Lung (tissue), 17 donors: ENCODE measurements at places on chromosomes 2 and 18. TPM values are rescaled to one million over a fixed set of nuclear protein-coding genes. Genes with fewer than 3 reads are reported as not detected.

Gene DLX1
- total RNA-seq: not detected

Gene EGR4
- not detected for total RNA-seq

Gene SULT1C4
- total RNA-seq: 85.0 TPM

Gene NOSTRIN
- 57.5 TPM for total RNA-seq

Gene FBXO36
- total RNA-seq: 6.3 TPM

Gene OTOS
- not detected for total RNA-seq

DNA sequence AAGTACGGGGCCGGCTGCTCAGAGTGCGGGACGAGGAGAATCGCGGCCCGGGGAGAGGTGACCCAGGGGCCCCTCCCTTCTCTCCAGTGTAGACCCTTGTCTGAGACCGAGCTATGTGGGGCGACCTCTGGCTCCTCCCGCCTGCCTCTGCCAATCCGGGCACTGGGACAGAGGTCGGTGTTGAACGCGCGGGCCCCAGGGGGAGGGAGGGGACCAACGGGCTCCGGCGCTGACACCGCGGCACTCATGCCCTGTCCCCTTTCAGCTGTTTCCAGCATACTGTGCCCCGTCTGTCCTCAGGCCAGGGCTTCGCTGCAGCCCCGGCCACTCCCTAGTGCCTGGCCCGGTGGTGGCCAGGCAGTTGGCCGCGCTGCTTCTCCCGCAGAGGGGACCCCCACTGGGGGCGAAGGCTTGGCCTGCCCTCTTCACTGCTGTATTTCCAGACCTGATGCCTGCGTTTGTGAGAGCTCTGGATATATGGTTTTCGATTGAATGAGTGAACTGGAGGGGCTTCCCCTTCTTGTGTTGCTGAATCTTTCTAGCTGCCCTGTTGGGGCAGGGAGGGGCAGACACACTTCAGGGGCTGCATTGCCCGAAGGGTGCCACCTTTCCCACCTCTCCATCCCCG is 809 bp downstream of the DBI start:
- peaks cover 16% of the 10 kb centered on the region for H3K4me1 ChIP-seq
- H3K27ac ChIP-seq: peak overlapping the region; percentile 79
- peak; percentile 43 for DNase-seq
- peak overlapping the region; percentile 83 for H3K4me3 ChIP-seq
- H3K36me3 ChIP-seq: peaks cover 20% of the 10 kb centered on the region
- H3K27me3 ChIP-seq: no peaks in the 10 kb centered on the region

GRCh38 chr18:76573325-76574025 is 78.4 kb upstream of the ZNF516 start:
- no peaks in the 10 kb centered on the region for H3K27me3 ChIP-seq
- H3K4me3 ChIP-seq: no peak overlapping the region
- no peaks in the 10 kb centered on the region for H3K36me3 ChIP-seq

DNA sequence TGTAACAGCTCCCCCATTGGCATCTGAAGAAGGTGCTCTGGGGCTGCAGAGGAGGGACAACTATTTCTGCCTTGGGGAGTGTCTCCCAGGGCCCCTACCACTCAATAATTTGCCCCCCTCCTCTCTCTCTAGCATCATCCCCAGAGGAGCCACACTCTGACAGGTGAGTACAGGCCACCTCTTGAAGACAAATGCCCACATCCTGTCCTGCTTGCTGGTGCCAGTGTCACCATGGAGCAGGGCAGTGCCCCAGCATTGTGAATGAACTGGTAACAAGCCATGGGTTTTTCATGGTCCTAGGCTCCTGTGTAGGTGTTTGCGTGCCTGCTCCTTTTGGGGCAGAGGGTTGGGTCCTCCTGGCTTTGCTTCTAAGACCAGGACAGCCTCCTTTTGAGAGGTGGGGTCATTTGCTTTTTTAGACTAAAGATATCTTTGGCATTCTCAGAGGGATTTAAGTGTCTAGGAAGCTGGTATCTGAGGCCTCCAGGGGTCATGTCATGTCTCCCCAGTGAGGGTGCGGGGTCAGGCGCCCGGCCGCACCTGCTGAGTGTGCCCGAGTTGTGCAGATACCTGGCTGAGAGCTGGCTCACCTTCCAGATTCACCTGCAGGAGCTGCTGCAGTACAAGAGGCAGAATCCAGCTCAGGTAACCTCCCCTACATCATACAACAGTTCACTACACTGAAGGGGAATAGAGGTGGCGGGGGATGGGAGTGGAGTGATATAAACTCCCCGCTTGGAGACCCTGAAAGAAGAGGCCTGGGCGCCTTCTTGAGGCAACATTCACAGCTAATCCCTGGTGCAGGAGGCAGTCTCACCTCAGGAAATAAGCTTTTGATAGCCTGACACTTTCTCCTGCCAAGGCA is 1.8 kb downstream of the RETREG2 start:
- DNase-seq: no peak
- H3K36me3 ChIP-seq: peaks cover 25% of the 10 kb centered on the region
- H3K4me1 ChIP-seq: peaks cover 8% of the 10 kb centered on the region

DNA sequence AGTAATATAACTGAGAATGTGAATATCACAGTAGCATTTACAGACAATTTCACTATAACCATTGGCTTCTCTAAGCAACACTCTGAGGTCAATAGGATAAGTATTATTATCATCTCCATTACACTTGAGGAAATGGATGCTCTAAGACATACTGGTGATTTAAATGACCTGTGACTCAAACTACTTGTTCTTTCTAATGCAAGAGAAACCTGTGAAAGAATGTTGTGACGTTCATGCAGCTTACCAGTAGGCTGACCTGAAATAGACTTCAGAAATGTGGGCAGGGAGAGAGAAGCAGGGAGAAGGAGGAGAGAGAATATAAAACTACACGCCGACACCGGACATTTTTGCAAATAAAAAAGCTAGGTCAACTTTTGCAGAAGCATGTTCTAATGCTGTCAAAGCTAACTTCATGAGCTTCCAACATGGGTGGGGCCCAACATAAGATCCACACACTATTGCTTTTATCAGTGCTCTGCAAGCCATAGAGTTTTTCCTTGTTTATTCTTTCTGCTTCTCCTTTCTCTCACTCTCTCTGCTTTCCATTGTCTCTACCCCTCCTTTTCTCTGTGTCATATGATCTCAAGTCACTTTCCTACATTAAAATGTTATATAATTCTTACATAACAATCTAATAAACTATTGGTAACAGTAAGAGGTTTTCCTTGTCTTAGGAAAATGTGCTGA is 217.6 kb upstream of the FN1 start:
- H3K4me3 ChIP-seq: no peak overlapping the region
- H3K36me3 ChIP-seq: no peaks in the 10 kb centered on the region
- peaks cover 48% of the 10 kb centered on the region for H3K4me1 ChIP-seq
- DNase-seq: peak; percentile 26

DNA sequence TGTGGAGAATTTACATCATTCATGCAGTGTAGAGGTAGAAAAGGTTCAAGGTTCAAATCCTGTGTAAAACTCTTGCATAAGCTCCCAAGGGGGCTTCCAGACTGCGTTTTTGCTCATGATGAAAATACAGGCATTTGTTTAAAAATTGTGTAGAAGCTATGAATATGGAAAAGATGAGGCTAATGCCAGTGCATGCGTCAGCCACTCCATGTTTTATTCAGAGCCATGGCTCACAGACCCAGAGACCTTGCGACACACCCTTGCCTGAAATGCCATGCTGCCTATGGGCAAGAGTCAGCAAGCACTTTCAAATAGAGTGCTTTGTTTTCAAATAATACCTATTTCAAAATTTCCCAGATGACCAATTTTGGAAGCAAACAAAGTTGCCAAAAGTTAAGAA is 262.3 kb downstream of the TRIB2 start:
- no peaks in the 10 kb centered on the region for H3K4me1 ChIP-seq
- DNase-seq: no peak
- no peak overlapping the region for H3K4me3 ChIP-seq
